ENCODE measurements at places on chromosomes 16 and 17. TPM values are rescaled to one million over a fixed set of nuclear protein-coding genes. Genes with fewer than 3 reads are reported as not detected.

GRCh38 chr16:89507214-89507833 is 879 bp upstream of the SPG7 start:
- no peak for DNase-seq

DNA sequence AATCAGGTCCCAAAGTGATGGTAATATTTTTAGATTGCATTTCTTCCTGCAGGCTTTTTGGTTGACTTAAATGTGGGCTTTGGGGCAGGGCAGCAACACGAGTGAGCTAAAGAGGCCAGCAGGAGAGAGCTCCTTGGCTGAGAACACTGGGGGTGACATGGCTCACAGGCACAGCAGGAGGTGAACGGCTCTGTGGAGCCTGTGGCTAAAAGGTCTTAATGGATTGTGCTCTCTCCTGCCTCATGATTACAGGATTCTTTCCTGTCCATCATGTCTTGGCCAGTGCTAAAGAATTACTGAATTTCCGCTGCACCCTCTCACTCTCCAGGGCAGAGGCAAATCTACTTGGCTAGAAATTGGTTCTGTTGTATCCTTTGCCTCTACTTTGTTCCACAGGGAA is 366.6 kb downstream of the HS3ST4 start:
- DNase-seq = no peak

Gene HLF
- 3.8 TPM for polyA plus RNA-seq

DNA sequence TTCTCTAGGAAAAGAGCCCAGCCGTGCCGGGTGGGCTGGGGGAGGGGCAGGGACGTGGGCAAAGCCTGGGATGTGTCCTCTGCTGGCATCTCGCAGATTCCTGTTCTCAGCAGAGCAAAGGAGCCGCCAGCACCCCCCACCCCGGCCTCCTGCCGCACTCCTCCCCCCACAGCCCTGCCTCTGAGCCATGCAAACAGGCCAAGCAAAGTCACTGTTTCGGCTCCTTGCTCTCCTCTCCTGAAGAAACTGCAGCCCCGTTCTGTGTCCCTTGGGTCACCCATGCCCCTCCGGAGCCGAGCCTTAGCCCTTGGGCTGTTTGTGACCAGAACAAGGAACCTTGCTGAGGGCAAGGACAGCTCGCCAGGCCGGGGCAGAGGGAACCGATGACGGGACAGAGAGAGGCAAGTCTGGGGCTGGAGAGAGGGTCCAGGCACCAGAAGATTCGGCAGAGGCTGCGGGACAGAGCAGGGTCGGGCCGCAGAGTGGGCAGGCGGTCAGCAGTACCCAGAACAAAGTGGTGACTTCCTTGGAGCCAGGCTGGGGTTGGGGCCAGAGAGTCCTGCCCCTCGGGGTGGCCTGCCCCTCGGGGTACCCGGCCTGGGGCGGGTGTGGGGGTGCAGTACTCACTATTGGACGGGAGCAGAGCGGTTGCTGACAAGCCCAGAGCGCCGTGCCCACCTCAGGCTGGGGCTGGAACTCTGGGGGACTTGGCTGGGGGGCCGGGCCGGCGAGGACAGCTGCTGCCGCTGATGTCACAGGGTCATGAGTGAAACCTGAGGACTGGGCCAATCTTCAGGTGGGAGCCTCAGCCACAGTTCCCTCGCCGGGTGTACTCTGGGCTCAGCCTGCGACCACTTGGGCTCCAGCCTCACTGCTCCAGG is 9.2 kb upstream of the PRR29 start:
- DNase-seq = no peak

DNA sequence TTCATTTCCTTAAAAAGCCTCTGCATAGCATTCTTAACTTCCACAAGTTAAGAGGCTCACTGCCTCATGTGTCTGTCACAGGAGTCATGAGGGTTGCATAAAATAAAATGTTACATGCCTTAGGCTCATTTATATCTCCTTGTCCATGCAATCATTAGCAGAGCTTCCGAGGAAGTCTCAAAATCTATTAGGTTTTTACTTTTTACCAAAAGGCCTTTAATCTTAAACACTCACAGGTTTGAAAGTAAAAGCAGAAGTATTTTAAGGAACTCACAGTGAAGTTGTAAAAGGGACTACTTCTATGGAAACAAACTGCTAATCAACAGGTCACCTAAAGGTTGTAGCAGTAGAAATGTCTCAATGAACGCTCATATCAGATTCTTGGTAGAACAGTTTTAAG is 5.2 kb upstream of the ATP6V0A1 start:
- DNase-seq = no peak

Gene DNAH3
- polyA plus RNA-seq = 2.8 TPM

All from right lung (tissue), 10 donors.